IMR-90 (cell line): ENCODE measurements at places on chromosomes 11 and 22. TPM values are rescaled to one million over a fixed set of nuclear protein-coding genes. Genes with fewer than 3 reads are reported as not detected.
A peak's percentile ranks its signal among the peaks of the same experiment; 100 is the strongest.

DNA sequence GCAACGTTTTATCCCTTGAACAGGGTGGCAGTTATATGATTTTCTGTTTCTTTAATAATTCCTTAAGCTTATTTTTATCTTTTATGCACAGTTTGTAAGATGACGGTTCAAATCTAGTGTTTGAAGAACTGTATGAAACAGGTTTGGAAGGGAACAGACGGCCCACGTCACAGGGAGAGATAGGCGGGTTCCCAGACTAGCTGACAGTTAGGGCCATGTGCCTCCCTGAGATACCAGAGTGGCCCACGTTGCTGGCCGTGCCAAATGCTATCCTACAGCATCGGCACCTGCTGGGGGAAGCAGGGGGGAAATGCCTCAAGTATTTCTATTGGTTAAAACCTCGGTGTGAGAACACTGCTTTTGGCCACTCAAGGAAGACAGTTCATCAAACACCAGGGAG is 50.2 kb upstream of the BID start:
- H3K27me3 ChIP-seq = no peaks in the 10 kb centered on the region
- H3K4me3 ChIP-seq = no peak overlapping the region
- DNase-seq = no peak
- no peak overlapping the region for H3K27ac ChIP-seq

GRCh38 chr11:114384487-114384886 is 15.8 kb downstream of the C11orf71 start:
- DNase-seq = no peak
- no peaks in the 10 kb centered on the region for H3K27me3 ChIP-seq
- H3K36me3 ChIP-seq = no peaks in the 10 kb centered on the region
- H3K27ac ChIP-seq = no peak overlapping the region
- no peaks in the 10 kb centered on the region for H3K4me1 ChIP-seq

GRCh38 chr11:27913650-27914049 is 194.3 kb downstream of the KIF18A start:
- H3K27ac ChIP-seq = peak overlapping the region; percentile 3; the same call in 1 of the 2 replicates
- H3K4me3 ChIP-seq = no peak overlapping the region
- H3K4me1 ChIP-seq = peaks cover 6% of the 10 kb centered on the region; the same call in 1 of the 2 replicates
- DNase-seq = peak; percentile 85
- H3K36me3 ChIP-seq = no peaks in the 10 kb centered on the region
- no peaks in the 10 kb centered on the region for H3K27me3 ChIP-seq

DNA sequence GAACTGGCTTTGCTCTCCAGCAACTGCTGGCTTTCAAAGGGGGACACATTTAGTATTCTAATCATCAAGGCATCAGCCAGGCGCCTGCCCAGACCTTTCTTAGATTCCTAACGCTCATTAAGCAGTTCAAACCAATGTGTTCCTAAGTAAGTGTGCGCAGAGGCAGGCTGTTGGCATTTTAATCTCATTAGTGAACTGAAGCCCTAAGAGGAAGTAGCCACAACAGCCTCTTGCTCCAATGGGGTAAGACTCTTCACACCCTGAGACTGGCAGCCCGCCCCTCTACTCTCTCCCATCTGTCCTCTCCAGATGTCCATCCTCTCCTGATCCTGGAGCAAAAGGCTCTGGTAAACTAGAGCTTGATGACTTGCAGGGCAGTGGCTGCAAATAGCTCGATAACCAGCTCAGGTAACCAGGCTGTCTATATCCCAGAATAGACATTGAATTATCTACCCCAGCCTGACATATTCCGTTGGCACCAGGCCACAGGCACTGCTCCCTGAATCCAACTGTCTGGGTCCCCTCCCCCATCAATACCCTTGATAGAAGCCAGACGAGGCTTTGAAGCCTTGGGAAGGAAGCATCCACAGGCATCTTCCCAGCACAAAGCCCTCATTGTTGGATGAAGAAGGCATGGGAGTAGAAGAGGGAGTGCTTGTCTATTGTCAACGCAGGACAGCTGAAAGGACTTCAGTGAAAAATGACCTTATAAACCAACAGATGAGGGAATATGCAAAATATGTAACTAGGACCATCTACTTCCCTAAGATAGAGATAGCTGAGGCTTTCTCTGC is 321.1 kb downstream of the TENM4 start:
- DNase-seq = no peak
- no peak overlapping the region for H3K4me3 ChIP-seq
- no peaks in the 10 kb centered on the region for H3K27me3 ChIP-seq
- no peaks in the 10 kb centered on the region; the same call in 1 of the 2 replicates for H3K4me1 ChIP-seq
- H3K27ac ChIP-seq = no peak overlapping the region

GRCh38 chr11:82631722-82632630 is 101.7 kb downstream of the FAM181B start:
- H3K27me3 ChIP-seq = no peaks in the 10 kb centered on the region
- H3K36me3 ChIP-seq = no peaks in the 10 kb centered on the region
- H3K4me1 ChIP-seq = no peaks in the 10 kb centered on the region
- H3K4me3 ChIP-seq = no peak overlapping the region

DNA sequence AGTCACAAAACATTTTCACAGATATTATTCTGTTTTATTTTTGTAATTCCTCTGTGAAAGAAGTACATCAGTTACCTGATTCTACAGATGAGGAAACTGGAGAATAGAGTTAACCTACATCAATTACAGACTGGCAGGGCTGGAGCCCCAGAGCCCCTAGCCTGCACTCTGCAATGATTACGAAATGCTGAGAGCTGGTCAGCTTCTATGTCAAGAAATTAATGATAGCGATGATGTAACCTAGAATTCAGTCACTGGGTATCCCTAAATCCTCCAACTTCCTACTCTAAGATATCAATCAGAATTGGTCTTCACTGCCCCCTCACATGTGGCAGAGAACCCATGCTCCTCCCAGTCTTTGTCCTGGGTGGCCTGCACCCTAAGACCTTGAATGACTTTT is 273.5 kb upstream of the PLET1 start:
- peaks cover 14% of the 10 kb centered on the region for H3K27me3 ChIP-seq
- H3K4me1 ChIP-seq = no peaks in the 10 kb centered on the region
- no peaks in the 10 kb centered on the region for H3K36me3 ChIP-seq
- no peak for DNase-seq
- no peak overlapping the region for H3K4me3 ChIP-seq

- H3K4me1 ChIP-seq = peaks cover 45% of the 10 kb centered on the region
- no peak overlapping the region for H3K4me3 ChIP-seq
- peak; percentile 94 for DNase-seq
- H3K27me3 ChIP-seq = no peaks in the 10 kb centered on the region
- H3K27ac ChIP-seq = peak overlapping the region; percentile 95
Measured at GRCh38 chr11:12540913-12541582, 133.2 kb upstream of the TEAD1 start.

DNA sequence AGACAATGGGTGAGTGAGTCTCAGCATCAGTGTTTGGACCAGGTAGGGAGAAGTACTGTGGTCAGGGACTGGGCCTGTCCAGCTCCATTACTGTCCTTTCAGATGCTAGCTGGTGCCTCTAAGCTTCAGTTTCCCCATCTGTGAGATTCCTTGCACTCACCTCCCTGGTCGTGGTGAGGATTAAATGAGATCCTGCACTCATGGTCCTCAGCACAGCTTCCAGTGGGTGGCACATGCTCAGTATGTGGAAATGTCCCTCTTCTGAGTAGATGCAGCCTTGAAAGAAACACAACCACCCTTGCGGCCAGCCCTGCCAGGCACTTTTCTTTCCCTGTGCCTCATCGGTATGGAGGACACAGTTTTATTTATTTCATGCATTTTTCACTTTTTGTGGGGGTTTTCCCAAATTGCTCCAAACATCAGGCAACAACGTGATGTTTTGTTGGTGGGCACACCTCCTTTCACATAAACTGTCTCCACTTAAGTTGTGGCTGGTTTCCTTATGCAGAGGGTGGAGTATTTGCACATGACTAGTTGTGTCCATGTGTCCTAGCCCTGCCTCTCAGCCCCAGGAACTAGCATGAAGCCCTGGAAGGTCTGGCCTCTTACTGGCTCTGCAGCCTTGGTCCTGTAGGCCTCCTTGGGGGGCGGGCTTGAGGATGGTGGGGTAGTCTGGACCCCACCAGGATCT is 1.1 kb downstream of the LZTR1 start:
- H3K27ac ChIP-seq = peak overlapping the region; percentile 75
- H3K27me3 ChIP-seq = no peaks in the 10 kb centered on the region
- H3K4me3 ChIP-seq = peak overlapping the region; percentile 87
- DNase-seq = peak; percentile 18
- peaks cover 24% of the 10 kb centered on the region for H3K36me3 ChIP-seq
- H3K4me1 ChIP-seq = peaks cover 11% of the 10 kb centered on the region

- H3K27ac ChIP-seq = no peak overlapping the region
- no peaks in the 10 kb centered on the region for H3K27me3 ChIP-seq
- no peak overlapping the region for H3K4me3 ChIP-seq
Measured at GRCh38 chr11:81365496-81365895, 1368.2 kb downstream of the FAM181B start.

GRCh38 chr11:10487002-10487647 is 32.1 kb downstream of the AMPD3 start:
- H3K27me3 ChIP-seq = no peaks in the 10 kb centered on the region
- H3K36me3 ChIP-seq = peaks cover 36% of the 10 kb centered on the region

- DNase-seq = no peak
- no peak overlapping the region for H3K27ac ChIP-seq
- no peaks in the 10 kb centered on the region for H3K36me3 ChIP-seq
- H3K4me1 ChIP-seq = no peaks in the 10 kb centered on the region
- H3K4me3 ChIP-seq = no peak overlapping the region
Measured at GRCh38 chr22:11628651-11629511, 3899.1 kb upstream of the OR11H1 start.

GRCh38 chr11:48006301-48006992 is 26.1 kb downstream of the PTPRJ start:
- H3K4me1 ChIP-seq = peaks cover 30% of the 10 kb centered on the region
- no peaks in the 10 kb centered on the region for H3K36me3 ChIP-seq
- H3K27ac ChIP-seq = peak overlapping the region; percentile 66
- DNase-seq = peak; percentile 79
- H3K27me3 ChIP-seq = no peaks in the 10 kb centered on the region

DNA sequence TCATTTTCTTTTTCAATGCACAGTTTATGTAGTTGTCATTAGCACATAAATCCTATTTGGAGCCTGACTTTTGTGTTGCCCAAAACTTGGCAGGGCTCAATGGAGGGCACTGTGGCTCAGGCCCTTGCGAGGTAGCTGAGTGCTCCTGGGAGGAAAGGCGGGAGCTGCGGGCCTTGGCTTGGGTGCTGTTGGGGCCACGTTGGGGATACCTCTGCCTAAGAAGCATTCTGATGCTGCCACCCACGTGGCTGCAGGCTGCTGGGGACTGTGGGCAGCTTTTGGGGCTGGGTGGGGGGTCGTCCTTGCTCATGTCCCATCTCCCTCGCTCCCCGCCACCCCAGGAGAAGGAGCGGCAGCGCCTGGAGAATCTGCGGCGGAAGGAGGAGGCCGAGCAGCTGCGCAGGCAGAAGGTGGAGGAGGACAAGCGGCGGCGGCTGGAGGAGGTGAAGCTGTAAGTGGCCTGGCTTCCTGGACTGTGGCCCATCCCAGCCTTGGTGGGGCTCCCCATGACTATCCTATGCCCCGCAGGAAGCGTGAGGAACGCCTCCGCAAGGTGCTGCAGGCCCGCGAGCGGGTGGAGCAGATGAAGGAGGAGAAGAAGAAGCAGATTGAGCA is 20.9 kb downstream of the INCENP start:
- no peaks in the 10 kb centered on the region for H3K27me3 ChIP-seq
- H3K27ac ChIP-seq = no peak overlapping the region
- no peak overlapping the region for H3K4me3 ChIP-seq
- H3K4me1 ChIP-seq = no peaks in the 10 kb centered on the region
- H3K36me3 ChIP-seq = peaks cover 53% of the 10 kb centered on the region

GRCh38 chr11:13333456-13333957 is 55.9 kb downstream of the BMAL1 start:
- H3K4me1 ChIP-seq = peaks cover 16% of the 10 kb centered on the region
- DNase-seq = no peak
- no peaks in the 10 kb centered on the region for H3K36me3 ChIP-seq
- H3K27me3 ChIP-seq = no peaks in the 10 kb centered on the region
- no peak overlapping the region for H3K4me3 ChIP-seq

- no peaks in the 10 kb centered on the region for H3K27me3 ChIP-seq
- no peaks in the 10 kb centered on the region for H3K36me3 ChIP-seq
- no peaks in the 10 kb centered on the region; the same call in 1 of the 2 replicates for H3K4me1 ChIP-seq
- H3K4me3 ChIP-seq = no peak overlapping the region
Measured at GRCh38 chr11:77547863-77548551, 41.7 kb upstream of the AQP11 start.

GRCh38 chr11:8229299-8230177 is 34.1 kb downstream of the LMO1 start:
- no peak overlapping the region for H3K27ac ChIP-seq
- H3K4me1 ChIP-seq = no peaks in the 10 kb centered on the region; the same call in 1 of the 2 replicates
- no peak for DNase-seq
- H3K27me3 ChIP-seq = peaks cover 15% of the 10 kb centered on the region
- H3K4me3 ChIP-seq = no peak overlapping the region

DNA sequence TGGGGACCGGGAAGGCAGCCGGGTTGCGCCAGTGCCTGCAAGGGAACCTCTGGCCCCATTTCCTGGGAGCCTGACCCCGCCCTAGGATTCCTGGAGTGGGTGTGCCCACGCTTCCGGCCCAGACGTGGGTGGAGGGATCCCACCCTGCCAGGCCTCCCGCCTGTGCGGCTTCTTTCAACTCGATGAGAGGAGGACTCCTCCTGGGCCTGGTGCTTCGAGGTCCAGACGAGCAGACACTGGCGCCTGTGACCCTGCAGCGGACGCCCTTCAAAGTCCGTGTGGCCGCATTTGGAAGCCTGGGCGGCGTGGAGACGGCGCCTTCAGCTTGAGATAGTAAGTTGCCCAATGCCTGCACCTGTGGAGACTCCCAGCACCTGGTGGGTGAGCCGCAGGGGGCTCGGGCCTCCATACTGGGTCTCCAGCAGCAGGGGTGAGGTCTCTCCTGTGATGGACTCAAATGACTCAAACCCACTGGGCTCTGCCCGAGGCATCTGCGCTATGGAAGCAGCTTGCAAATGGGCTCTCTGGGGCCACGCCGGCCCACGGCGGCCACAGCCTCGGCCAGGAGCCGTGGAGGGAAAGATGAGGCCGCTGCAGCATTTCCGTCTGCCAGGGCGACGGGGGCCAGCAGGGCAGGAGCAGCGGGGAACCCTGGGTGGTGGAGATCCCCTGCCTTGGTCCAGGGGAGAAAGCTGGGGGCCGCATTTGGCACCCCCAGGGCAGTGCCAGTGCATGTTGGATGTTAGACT is 64.3 kb upstream of the PPARA start:
- H3K4me1 ChIP-seq = peaks cover 41% of the 10 kb centered on the region
- peaks cover 44% of the 10 kb centered on the region for H3K36me3 ChIP-seq
- peak overlapping the region; percentile 74 for H3K27ac ChIP-seq
- no peak overlapping the region for H3K4me3 ChIP-seq

- no peaks in the 10 kb centered on the region for H3K36me3 ChIP-seq
- DNase-seq = peak; percentile 16
- peaks cover 5% of the 10 kb centered on the region; the same call in 1 of the 2 replicates for H3K27me3 ChIP-seq
- no peak overlapping the region for H3K4me3 ChIP-seq
- H3K27ac ChIP-seq = no peak overlapping the region
Measured at GRCh38 chr11:94700622-94701021, 67.5 kb upstream of the AMOTL1 start.

GRCh38 chr22:26700886-26701285 is 43.5 kb downstream of the MIAT start:
- no peak overlapping the region for H3K4me3 ChIP-seq
- peaks cover 7% of the 10 kb centered on the region; the same call in 1 of the 2 replicates for H3K36me3 ChIP-seq
- no peak overlapping the region for H3K27ac ChIP-seq
- peaks cover 2% of the 10 kb centered on the region; the same call in 1 of the 2 replicates for H3K4me1 ChIP-seq
- no peaks in the 10 kb centered on the region for H3K27me3 ChIP-seq

The MCAT gene
- total RNA-seq = 7.3 and 8.3 TPM in 2 replicates

The PGA4 gene
- not detected in 2 replicates for total RNA-seq

The SSTR3 gene
- total RNA-seq = under 0.01 TPM in 2 replicates

The PVALB gene
- total RNA-seq = not detected in 2 replicates

The OLFML1 gene
- 0.18 and 0.28 TPM in 2 replicates for total RNA-seq

The SLN gene
- not detected in 2 replicates for total RNA-seq

The ZNF280B gene
- total RNA-seq = 1.4 and 1.9 TPM in 2 replicates
